Thyroid gland (tissue), 4 donors: ENCODE measurements at places on chromosomes 1 and 21. TPM values are rescaled to one million over a fixed set of nuclear protein-coding genes. Genes with fewer than 3 reads are reported as not detected.

GRCh38 chr1:50970931-50971582 is 1.0 kb downstream of the CDKN2C start:
- no peaks in the 10 kb centered on the region for H3K27me3 ChIP-seq
- H3K36me3 ChIP-seq = no peaks in the 10 kb centered on the region
- no peak for DNase-seq
- peaks cover 9% of the 10 kb centered on the region for H3K4me1 ChIP-seq

The MEX3A gene
- total RNA-seq = 1.8 TPM

DNA sequence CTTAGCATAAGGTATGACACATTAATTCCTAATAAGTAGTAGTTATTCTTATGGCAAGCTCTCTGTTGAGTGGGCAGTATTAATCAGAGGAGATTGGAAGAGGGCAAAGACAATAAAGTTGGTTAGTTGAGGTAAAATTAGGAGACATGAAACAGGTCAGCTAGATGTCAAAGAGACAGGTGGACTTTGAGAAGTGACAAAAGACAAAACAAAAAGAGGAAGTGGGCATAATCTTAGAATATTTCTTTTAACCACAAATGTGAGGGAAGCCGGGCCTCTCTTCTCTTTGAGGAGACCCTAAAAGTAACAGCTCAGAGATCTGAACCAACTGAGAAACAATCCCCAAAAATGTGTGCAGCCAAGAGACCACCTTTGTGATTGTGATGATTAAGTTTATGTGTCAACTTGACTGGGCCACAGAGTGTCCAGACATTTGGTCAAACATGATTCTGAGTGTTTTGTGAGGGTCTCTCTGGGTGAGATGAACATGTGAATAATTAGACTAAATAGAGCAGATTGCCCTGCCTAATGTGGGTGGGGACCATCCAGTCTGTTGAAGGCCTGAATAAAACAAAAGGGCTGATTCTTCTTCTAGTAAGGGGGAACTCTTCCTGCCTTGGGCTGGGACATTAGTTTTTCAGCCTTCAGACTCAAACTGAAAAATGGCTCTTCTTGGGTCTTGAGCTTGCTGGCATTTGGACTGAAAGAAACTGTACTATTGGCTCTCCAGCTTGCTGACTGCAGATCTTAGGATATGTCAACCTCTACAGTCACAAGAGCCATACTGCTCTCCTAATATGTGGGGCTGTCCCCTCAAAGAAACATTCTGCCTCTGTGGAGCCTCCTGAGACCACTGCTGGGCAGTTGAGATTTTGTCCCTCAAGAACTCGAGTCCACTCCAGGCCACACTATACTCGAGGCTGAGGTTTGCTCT is 40.0 kb downstream of the FCRL5 start:
- no peak overlapping the region for H3K27ac ChIP-seq
- H3K4me1 ChIP-seq = no peaks in the 10 kb centered on the region
- no peak overlapping the region for H3K4me3 ChIP-seq
- H3K27me3 ChIP-seq = no peaks in the 10 kb centered on the region
- no peak for DNase-seq

- H3K36me3 ChIP-seq = no peaks in the 10 kb centered on the region
- H3K27ac ChIP-seq = no peak overlapping the region
- H3K4me1 ChIP-seq = no peaks in the 10 kb centered on the region
- H3K27me3 ChIP-seq = no peaks in the 10 kb centered on the region
- H3K4me3 ChIP-seq = no peak overlapping the region
- no peak for DNase-seq
Measured at GRCh38 chr1:241157435-241157834, 199.6 kb downstream of the RGS7 start.

- no peak overlapping the region for H3K27ac ChIP-seq
- H3K27me3 ChIP-seq = no peaks in the 10 kb centered on the region
- H3K4me3 ChIP-seq = no peak overlapping the region
Measured at GRCh38 chr21:35607406-35607805, 452.9 kb downstream of the SETD4 start.

GRCh38 chr21:27154451-27155129 is 187.7 kb upstream of the ADAMTS5 start:
- H3K36me3 ChIP-seq = no peaks in the 10 kb centered on the region
- H3K27ac ChIP-seq = no peak overlapping the region
- no peak overlapping the region for H3K4me3 ChIP-seq
- no peaks in the 10 kb centered on the region for H3K4me1 ChIP-seq
- no peaks in the 10 kb centered on the region for H3K27me3 ChIP-seq

The NID1 gene
- total RNA-seq = 64.2 TPM

DNA sequence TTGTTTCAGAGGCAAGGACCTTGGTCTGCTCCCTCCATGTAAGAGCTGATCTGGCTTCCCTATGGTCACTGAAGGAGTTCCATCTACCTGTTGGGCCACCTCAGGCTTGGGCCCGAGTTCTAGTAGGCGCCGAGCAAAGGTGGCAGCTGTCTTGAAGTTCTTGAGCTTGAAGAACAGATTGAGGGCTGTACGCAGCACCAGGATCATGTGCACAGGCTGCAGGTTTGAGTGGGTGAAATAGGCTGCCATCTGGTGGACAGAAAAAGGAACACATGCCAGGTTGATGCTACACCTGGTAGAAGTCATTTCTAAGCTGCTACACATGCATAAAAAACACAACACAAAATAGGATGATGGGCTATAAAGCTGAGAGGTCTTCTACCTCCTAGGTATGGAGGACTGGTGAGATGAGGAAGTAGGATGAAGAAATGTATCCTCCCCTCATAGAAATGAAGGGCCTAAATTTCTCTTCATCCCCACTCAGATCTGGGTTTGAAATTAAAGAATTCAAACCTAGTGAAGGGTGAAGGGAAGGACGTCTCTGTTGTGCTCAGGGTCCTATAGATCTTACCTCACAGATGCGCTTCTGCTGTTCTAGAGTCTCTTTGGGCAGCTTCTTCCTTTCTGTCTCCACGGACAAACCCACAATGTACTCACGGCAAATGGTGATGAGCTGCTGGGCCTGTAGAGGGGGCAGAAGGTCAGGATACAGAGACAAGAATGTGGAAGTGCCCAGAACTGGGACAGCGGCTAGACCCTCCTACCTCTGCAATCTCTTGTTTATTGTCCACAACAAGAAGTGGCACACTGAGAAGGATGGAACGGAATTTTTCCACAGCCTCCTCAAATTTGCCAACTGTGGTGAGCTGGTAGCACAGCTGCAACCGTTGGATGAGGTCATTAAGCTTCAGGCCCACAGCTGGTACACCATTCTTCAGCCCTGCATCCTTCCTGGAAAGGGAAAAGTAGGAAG is 6.6 kb upstream of the PEX19 start:
- DNase-seq = peak; percentile 79
- no peaks in the 10 kb centered on the region for H3K27me3 ChIP-seq
- no peak overlapping the region for H3K27ac ChIP-seq
- peaks cover 72% of the 10 kb centered on the region for H3K36me3 ChIP-seq
- no peak overlapping the region for H3K4me3 ChIP-seq
- no peaks in the 10 kb centered on the region for H3K4me1 ChIP-seq

The LZIC gene
- 34.6 TPM for total RNA-seq

GRCh38 chr1:119477710-119478109 is 29.3 kb upstream of the HSD3B1 start:
- H3K27me3 ChIP-seq = no peaks in the 10 kb centered on the region
- no peak for DNase-seq
- no peaks in the 10 kb centered on the region for H3K36me3 ChIP-seq
- H3K27ac ChIP-seq = no peak overlapping the region

GRCh38 chr21:16305686-16306085 is 575.9 kb downstream of the USP25 start:
- no peaks in the 10 kb centered on the region for H3K36me3 ChIP-seq
- H3K27me3 ChIP-seq = no peaks in the 10 kb centered on the region
- H3K27ac ChIP-seq = peak overlapping the region; percentile 16
- no peak overlapping the region for H3K4me3 ChIP-seq
- peaks cover 5% of the 10 kb centered on the region for H3K4me1 ChIP-seq
- no peak for DNase-seq
